ENCODE measurements at places on chromosomes 4 and X.

DNA sequence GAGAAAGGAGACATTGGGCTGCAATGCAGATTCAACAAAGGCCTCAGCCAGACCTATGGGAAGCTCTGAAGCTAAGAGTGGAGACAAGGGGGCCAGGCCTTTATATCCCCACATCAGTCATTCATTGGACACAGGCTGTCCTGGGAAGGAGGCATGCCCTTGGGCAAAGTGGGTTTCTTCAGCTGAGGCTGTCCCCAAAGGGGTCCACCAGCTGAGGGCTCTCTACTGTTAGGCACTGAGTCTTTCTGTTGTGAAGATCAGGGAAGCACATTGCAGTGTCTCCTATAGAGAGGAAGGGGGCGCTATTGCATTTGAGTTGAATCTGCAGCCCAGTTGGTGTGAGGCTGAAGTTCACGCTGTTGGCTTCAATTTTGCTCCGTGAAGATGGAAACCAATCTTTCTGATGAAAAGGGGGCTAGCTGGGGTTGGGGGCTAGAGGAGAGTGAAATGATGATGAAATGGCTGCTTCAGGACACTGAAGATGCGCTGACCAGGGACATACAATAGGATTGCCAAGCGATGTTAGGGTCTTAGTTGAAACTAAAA is 48.0 kb downstream of the SLC25A5 start:
- DNase-seq, result no peak

DNA sequence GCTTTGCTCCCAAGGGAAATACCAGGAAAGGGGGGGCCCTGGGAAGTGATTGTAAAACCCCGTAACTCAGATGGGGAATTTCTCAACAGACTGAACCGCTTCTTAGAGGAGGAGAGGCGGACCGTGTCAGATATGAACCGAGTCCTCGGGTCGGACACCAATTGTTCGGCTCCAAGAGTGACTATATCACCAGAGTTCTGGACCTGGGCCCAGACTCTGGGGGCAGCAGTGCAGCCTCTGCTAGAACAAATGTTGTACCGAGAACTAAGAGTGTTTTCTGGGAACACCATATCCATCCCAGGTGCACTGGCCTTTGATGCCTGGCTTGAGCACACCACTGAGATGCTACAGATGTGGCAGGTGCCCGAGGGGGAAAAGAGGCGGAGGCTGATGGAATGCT is 1.0 kb downstream of the PNMA3 start:
- no peak for DNase-seq

GRCh38 chr4:81207828-81208227 is 7.2 kb downstream of the PRKG2 start:
- DNase-seq, result no peak

DNA sequence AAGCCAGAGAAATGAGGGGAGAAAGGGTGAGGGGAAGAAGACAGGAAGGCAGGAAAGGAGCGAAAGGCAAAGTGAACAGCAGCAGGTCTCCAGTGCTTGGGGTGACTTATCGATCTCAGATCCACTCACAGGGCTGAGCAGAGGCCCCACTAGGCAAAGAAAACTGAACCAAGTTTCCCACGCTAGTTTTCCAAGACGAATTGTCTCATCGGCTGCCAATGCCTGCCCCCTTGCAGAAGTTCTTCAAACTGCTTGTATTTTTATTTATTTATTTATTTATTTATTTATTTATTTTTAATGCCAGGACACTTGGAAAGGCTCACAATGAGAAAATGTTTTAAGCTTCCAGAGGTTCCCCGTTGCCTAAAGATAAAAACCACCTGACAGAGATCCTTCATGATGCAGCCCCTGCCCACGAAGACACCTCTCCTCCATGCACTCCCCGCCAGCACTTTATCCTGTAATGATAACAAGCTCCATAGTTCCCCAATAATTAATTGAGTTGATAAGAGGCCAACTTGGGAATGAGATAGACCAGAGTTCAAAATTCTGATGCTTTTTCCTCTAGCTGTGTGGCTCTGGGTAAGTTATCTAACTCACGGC is 43.2 kb downstream of the QDPR start:
- no peak for DNase-seq
